Activated CD8-positive, alpha-beta memory T cell treated with anti-CD3 and anti-CD28 coated beads for 1 hour (primary cell): ENCODE measurements at places on chromosomes 13 and 19.
A peak's percentile ranks its signal among the peaks of the same experiment; 100 is the strongest.

DNA sequence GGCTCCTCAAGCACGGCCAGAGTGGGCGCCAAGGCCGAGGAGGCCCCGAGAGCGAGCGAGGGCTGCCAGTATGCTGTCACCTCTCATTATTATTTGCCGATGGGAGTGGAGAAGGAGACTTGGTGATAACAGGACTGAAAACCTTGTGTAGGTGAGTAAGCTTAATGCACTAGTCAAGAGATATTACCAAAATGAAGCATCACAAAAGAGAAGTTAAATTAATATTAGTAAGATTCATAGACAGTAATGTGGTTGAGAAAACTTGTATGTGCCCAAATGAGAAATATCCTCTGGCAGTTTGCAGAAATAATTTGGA lies 204.5 kb upstream of the SLITRK1 start:
- no peak for DNase-seq

GRCh38 chr13:28651810-28652401 lies 7.0 kb upstream of the POMP start:
- DNase-seq = no peak

GRCh38 chr13:112213467-112214255 lies 146.7 kb downstream of the SOX1 start:
- DNase-seq = no peak

DNA sequence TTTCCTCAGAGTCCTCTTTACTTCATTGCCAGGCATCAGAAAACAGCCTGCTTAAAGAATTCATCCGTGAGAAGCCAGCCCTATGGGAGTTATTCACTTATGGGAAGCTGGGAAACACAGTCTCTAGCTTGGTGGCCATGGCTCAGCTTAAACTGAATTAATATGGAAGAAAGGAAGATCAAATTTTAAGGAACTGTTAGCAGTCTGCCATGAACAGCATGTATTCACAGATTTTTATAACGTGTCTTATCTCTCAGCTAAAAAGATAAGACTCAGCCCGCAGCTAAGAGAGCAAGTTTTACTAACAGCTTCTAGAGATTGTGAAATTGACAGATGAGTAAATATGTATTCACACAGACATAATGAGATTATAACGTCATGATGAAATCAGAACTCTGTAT lies 253.7 kb upstream of the RXFP2 start:
- DNase-seq = no peak

- DNase-seq = no peak
Observed at GRCh38 chr19:55537741-55538111, 793 bp upstream of the SBK2 start.

GRCh38 chr13:24292481-24292880 lies 16.9 kb upstream of the C1QTNF9 start:
- DNase-seq = no peak

DNA sequence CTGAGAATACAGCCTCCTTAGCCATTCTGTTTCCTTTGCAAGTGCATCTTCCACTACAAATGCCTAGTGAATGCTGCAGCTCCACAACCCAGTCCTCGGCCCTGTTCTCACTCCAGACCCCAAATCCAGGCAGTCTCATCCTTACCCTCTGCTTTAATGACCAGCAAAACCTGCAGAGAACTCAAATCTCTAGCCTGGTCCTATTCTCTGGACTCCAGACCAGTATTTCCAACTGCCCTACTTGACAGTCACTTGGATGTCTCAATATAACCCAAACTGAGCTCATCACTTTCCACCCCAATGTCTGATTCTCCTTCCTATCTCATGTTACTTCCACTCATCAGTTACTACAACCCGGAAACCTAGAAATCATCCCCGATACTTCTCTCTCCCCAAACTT lies 2.6 kb upstream of the EBPL start:
- DNase-seq = no peak

DNA sequence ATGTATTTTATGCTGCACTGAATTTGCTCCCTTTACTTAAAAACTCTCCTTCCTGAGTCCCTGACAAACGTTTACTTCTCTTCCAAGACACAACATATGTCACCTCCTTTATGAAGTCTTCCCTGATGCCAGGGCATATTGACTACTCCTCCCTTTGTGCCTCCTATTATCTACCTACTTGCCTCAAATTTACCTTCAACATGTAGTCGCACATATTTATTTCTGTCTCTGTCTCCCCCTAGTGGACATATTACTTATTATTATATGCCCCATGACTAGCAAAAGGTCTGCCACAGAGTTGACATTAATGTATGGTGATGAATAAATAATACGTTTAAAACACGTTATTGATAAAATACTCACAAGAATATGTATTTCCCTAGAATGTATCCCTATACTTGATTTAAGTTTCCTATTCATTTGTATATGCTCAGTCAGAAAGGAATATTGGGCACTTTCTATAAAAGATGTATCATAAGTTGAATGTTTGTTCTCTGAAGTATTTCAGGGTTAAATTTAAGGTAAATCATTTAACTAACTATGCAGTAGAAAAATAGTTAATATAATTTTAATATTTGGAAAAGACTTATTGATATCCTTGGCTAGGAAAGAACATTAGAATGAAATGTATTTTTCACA lies 250.3 kb upstream of the ATXN8OS start:
- no peak for DNase-seq

- no peak for DNase-seq
Observed at GRCh38 chr13:24253520-24254145, 55.7 kb upstream of the C1QTNF9 start.

GRCh38 chr13:110217085-110217484 lies 89.9 kb downstream of the COL4A1 start:
- no peak for DNase-seq

DNA sequence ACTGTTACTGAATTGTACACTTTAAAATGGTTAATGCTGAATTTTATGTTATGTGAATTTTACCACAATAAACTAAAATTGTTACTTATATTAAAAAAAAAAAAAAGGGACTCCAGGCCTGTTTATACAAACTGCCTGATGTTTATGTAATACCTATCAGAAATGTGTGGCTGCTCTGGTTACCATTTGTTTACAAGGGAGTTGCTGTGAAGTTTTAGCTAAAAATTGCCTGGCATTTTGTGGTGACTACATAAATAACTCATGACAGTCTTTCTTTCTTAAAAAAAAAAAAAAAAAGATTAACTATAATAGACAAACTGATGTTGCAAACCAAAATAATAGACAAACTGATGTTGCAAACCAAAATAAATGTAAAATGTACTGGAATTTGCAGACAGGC lies 71.8 kb downstream of the CDADC1 start:
- no peak for DNase-seq

GRCh38 chr13:27619728-27620376 lies 477 bp downstream of the LNX2 start:
- peak; percentile 2 for DNase-seq

- no peak for DNase-seq
Observed at GRCh38 chr13:25453850-25454365, 82.1 kb downstream of the ATP8A2 start.

GRCh38 chr13:28658539-28658795 lies 463 bp upstream of the POMP start:
- DNase-seq = no peak

GRCh38 chr19:43768273-43769050 lies 12.3 kb downstream of the KCNN4 start:
- DNase-seq = no peak

DNA sequence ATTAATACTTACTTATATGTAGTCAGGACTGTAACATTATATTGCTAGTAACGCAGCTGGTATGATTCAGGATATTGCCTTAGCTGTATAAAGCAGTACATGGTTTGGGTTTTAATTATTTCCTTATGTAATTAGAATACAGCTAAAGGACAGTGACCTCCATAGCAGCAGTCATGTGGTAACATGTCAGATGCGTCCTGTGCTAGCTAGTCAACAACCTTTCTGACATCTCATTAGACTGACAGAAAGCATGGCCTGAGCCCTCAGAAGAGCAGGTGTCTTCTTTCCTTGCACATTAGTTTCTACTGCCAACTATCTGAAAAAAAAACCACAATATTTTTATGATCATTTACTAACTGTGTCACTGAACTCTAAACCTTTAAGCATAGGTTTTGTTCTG lies 122.2 kb downstream of the MAB21L1 start:
- DNase-seq = no peak

- no peak for DNase-seq
Observed at GRCh38 chr13:98111168-98112098, 31.5 kb upstream of the FARP1 start.

DNA sequence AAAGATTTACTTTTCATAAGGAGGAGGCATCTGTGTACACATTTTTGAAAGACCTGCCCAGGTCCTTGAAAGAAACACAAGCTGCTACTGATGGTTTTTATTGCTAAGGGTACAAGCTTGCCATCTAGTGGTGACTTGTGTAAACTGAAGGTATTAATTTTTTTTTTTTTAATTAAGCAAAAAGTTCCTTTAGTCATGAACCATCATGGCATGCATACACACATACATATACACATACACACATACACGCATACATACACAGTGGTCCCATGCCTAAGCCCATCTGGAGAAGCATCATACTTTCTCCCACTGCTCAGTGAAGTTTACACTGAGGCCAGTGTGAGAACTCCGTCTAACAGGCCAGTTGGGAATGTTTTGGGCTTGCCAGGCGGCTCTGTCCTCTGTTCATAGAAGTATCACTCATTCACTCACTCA lies 312.5 kb downstream of the DCLK1 start:
- DNase-seq = no peak

- DNase-seq = no peak
Observed at GRCh38 chr19:28546148-28546685, 666.7 kb downstream of the UQCRFS1 start.

GRCh38 chr13:63308549-63309165 lies 1893.0 kb upstream of the PCDH20 start:
- DNase-seq = no peak

GRCh38 chr19:14182476-14182875 lies 23.5 kb downstream of the ADGRL1 start:
- DNase-seq = no peak

DNA sequence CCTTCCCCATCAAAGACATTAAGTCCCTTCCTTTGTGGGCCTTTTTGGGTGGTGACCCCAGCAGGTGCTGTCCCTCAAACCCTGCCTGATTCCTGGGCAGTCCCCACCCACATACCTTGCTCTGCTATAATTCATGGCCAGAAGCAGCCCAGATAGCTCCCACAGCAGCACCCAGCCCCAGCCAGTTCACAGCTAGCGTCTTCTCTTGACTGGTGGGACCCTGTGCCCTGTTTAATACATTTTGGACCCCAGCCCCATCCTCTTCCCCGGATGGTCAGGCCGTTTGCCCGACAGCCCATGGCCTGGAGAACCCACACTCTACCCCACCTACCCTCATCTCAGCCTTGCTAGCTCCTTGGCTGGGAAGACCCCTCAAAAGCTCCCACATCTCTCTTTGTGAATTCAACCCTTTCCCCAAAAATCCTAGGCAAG lies 2.1 kb downstream of the CCDC106 start:
- DNase-seq = no peak

DNA sequence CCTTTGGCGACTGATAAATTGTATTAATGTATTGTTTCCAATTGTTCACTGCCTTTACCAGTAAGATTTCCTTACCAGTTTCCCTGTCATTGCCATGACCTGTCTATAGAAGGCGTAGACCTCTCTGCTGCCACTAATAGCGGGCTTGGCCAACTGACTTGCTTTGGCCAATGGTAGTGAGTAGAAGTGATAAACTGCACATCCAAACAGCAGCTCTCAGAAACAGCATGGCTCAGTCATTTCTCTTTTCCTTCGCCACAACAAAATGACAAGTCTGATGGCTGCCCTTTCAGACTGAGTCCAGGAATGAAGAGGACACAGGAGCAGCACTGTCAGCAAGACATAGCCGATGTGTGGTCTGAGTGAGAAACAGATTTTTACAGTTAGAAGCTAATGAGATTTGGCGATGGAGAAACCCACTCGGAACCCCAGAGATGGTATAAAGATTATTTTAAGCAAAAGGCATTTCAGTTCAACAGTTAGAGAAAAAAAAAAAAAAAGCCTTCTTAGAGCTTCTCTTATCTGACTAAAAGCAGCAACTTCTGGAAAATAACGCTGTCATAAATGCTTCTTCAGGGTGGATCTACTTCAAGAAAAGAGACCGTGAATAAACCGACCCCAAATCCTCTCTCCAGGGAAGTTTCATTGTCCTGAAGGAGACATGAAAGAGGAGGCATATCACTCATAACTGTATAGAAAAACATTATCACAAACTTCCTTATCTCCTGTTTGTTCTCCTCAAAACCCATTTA lies 42.0 kb upstream of the TM9SF2 start:
- no peak for DNase-seq

DNA sequence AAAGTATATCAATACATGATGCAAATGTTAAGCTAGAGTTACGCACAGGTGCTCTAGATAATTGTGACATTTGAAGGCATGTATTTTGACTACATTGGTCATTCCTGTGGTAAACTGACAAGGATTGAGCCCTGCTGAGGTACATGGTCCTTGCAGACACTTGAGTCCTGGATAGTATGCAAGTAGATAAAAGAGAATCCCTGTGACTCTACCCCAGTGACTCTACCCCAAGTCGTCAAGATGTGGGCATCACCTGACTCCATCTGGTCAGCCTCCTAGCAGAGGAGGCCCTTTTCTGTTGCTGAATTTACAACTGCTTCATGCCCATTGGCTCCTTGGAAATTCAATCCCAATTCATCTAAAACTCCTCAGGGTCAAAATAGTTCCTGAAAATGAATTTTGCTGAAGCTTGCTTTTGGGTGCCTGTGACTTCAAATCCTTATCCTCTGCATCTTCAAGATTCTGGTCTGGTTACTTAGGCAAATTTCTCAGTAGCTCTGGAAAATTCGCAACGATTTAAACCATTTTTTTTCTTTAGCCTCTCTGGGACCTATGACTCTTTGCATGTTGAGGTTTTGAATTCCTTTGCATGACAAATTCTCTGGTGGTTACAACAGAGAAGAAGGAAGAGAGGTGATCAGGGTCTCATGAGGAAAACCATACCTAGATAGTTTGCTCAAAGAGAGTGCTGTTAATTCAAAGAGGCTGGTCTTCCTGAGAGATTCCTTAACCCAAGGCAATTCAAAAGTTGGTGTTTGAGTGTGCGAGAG lies 422.1 kb downstream of the FGF9 start:
- DNase-seq = no peak

DNA sequence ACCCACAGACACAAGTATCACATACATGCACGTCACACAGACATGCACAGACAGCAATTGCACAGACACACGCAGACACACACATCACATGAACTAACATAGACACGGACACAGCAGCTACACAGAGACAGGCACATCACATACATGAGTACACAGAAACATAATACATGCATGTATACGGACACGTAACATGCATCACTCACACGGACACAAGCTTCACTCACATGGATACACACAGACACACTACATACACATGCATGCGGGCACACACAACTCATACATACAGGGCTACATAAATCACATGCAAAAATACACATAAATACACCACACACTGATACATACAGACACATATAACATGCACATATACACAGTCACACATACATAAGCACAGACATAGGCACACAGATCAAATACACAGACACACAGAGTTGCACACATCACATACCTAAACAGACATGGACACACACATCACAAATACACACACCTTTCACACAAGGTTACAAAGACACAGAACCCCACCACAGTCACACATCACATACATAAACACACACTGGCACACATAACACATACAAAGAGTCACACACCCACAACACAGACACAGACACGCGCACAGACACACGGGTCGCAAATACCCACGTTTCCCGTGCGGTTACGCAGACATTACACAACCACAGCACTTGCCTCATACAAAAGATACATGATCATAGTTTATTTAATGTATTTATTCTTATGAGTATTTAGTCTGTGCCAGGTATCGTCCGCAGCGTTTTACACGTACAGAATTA lies 1.1 kb upstream of the LMTK3 start:
- DNase-seq = no peak

GRCh38 chr13:79655509-79655908 lies 174.6 kb downstream of the NDFIP2 start:
- DNase-seq = no peak

- DNase-seq = no peak
Observed at GRCh38 chr19:47022140-47022536, 2.5 kb downstream of the NPAS1 start.
